COR-L47 (cell line): ENCODE measurements at places on chromosomes 2 and 18.

DNA sequence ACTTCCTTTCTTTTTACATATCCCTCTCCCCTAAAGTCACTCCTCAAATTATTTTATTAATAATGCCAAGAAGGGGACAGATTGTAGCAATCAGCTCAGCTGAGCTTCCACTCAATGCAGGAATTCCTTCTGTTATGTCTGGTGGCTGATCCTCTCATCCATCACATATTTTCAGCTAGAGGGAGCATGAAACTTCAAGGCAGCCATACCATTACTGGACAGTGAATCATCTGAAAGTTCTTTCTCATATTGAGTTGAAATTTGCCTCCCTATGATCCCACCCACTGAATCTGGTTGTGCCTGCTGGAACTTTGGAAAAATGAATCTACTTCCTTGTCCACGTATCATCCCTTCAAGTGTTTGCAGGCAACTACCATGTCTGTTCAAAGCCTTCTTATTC lies 11.2 kb downstream of the ZNF385B start:
- DNase-seq = no peak

GRCh38 chr2:241298673-241299072 lies 16.8 kb downstream of the HDLBP start:
- no peak for DNase-seq

DNA sequence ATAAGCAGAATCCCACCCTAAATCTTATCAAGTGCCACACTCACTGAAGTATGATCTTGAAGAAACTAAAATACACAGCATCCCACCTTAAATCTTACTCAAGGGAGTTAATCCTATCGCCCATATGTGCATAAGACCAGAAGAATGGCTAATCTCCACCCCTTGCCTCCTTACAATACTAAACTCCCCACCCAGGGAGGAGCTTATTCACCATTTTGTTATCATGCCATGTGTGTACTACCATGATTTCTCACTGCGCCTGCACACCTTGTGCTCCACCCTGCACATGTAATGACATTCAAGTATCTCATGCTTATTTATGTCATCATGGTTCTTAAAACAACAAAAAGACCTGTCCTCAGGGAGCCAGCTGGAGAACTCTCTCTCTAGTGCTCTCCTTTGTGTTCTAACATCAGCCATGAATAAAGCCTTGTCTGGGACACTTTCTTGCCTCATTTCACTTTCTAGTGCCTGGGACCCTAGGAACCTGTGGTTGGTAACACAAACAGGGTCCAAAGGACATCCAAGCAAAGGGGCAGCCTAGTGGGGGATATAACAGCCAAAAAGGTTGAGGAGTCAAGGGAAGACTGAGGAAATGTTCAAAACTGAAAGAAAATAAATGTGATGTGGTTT lies 87.4 kb downstream of the SLC66A3 start:
- DNase-seq = no peak

- no peak for DNase-seq
These were observed 1386.5 kb downstream of the RPIA start for GRCh38 chr2:90077948-90078347.

DNA sequence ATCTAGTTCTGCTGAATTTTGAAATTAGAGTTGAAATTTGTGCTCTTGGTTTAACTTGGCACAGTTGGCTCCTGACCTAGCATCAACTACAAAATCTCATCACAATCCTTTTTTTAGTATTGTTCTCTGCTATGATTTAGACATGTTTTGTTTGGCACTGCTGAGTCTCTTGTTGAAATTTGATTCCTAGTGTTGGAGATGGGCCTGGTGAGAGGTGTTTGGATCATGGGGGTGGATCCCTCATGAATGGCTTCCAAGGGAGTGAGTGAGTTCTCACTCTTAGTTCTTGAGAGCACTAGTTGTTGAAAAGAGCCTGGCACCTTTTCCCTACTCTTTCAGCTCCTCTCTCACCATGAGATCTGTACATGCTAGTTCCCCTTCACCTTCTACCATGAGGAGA lies 605.6 kb upstream of the SLC39A10 start:
- DNase-seq = no peak

GRCh38 chr2:212811921-212812320 lies 273.3 kb upstream of the ERBB4 start:
- no peak for DNase-seq

- no peak for DNase-seq
These were observed 496.6 kb downstream of the PTPRM start for GRCh38 chr18:8063733-8064132.

- DNase-seq = no peak
These were observed 53.8 kb upstream of the SLC5A7 start for GRCh38 chr2:107932488-107932887.

DNA sequence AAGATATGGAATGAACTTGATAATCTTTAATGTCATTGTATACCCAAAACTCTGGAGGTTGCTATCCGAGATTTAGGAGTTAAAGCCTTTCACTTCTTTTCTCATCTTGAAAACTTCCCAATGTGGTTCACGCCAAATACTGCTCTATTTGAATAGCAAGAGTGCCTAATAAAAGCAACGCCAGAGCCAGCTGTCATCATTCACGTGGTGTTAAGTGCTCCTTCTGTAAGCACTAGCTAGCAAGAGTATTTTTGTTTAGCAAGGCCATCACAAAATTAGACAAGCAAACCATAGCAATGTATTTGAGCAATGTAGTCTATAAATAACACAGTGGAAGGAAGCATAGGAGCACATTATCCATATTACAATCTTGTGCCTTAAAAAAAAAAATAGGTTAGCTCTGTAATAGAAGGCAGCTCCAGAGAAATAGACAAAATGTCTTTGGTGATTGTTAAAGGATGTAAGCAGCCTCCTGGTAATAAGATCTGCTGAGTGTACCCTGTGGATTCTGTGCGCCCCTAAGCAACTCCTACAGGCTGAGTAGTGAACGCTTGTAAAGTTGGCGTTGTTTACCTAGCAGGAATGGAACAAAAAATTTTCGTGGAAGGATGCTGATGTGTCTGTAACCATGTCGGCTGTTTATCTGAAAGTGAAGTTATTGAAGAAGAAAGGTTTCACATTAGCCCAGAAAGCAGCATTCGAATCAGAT lies 518.0 kb downstream of the CNTNAP5 start:
- DNase-seq = no peak

GRCh38 chr2:84880645-84881521 lies at the start of gene TRABD2A:
Gene TRABD2A, minus strand, starts transcription at chr2:84881084. Its CDS starts 45 bp downstream, at chr2:84881039.
- no peak for DNase-seq

DNA sequence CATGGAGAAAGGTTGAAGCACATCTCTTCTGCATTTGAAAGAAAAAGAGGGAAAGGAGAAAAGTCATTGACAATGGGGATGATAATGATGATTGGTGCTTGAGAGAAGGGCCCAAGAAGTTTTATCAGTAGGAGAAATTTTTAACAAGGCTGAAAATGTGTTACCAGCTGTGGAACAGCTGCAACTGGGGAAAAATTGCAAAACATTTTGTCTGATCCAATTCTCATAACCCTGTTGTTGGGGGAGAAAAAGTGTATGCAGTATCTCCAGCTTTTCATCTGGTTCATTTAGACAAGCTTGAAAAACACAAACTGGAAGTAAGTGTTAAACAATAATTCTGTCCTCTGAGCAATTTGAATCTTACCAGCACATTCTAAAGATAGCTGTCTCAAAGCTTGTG lies 92.7 kb downstream of the CSRNP3 start:
- no peak for DNase-seq

DNA sequence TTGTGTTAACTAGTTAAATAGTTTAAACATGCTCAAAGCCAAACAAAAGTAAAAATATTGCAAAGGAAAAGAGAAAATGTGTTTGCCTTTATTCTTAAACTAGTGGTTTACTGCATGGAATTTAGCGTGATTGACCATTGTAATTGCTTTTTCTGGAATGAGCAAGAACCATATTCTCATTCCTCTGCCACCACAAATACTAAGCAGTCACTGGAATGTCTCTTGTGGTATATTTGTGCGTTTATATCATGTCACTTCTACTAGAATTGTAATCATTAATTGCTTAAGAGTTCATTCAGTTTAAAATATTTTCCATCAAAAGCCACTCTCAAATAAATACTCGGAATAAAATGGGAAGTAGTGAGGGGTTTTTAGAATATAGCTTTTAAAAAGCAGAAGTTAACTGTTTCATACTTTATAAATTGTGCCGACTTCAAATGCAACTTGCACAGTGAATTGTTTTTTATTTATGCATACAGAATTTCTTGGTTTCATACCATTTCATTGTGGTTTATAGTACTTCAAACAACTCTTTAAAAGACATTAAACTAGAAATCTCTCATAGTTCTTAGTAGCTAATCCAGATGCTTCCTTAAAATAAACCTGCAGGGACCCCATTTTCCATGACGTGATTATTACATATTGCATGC lies 288.1 kb downstream of the EPHA4 start:
- DNase-seq = no peak

DNA sequence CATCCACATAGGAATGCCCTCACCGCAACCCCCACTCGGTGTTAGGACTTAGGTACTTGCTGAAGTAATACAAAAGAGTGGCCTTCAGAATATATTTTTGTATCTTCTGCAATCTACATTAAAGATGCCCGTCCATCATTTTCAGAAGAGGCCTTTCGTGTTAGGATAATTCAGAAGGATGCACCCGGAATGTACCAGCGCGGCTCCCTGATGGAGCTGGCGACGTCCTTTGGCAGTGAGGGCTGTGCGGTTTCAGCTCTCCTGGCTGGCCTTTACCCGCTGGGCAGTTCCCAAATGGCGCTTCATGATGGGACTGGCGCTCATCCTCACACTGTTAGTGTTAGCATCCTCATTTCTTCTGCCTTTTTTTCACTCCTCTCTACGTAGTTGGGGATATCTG lies 15.3 kb downstream of the TWIST2 start:
- DNase-seq = no peak
